ENCODE measurements at places on chromosomes 16 and 17. TPM values are rescaled to one million over a fixed set of nuclear protein-coding genes. Genes with fewer than 3 reads are reported as not detected.

Gene ICAM2
- not detected for total RNA-seq

Gene NPIPA2
- total RNA-seq = 10.1 TPM

Gene ENPP7
- total RNA-seq = not detected

Gene GFOD2
- total RNA-seq = 33.8 TPM

Gene HSD17B2
- total RNA-seq = not detected

Gene UTS2R
- not detected for total RNA-seq
